Activated gamma-delta T cell (primary cell): ENCODE measurements at places on chromosomes 13 and 19.

GRCh38 chr13:76329866-76330580 is 556.2 kb downstream of the KCTD12 start:
- no peak for DNase-seq

- no peak for DNase-seq
Observed at GRCh38 chr19:54030895-54031586, 32.7 kb downstream of the VSTM1 start.

DNA sequence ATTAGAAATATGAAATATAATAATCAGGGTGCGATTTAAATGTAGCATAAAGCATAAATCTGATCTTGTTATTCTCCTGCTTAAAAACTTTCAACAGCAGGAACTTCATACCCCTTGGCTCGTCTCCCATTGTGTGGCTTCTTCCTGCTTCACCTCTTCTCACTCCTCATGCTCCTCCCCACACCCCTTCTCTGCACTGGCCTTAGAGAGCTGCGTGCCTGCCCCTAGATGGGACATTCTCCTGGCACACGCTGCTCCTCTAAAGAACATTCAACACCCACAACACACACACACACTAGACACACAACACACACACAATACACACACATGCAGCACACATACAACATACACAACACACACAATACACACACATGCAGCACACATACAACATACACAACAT is 104.6 kb upstream of the RAP2A start:
- DNase-seq = no peak

- no peak for DNase-seq
Observed at GRCh38 chr13:113109151-113110047, 3.8 kb downstream of the F7 start.

DNA sequence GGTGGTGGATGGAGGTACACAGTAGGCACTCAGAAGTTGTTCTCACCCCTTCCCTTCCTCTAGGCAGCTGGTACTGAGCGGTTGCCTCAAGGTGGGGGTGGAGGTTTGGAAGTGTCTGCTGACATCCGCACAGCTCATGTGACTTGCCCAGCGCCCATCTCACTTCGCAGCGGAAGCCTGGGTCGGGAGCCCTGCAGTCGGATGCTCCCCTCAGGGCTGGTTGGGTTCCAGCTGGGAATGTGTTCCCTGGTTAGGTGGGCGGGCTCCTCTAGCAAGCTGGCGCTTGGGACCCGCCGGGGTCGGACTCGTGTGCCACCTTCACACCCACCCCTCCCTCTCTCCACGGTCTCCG is 10.2 kb downstream of the PPP1R37 start:
- no peak for DNase-seq

DNA sequence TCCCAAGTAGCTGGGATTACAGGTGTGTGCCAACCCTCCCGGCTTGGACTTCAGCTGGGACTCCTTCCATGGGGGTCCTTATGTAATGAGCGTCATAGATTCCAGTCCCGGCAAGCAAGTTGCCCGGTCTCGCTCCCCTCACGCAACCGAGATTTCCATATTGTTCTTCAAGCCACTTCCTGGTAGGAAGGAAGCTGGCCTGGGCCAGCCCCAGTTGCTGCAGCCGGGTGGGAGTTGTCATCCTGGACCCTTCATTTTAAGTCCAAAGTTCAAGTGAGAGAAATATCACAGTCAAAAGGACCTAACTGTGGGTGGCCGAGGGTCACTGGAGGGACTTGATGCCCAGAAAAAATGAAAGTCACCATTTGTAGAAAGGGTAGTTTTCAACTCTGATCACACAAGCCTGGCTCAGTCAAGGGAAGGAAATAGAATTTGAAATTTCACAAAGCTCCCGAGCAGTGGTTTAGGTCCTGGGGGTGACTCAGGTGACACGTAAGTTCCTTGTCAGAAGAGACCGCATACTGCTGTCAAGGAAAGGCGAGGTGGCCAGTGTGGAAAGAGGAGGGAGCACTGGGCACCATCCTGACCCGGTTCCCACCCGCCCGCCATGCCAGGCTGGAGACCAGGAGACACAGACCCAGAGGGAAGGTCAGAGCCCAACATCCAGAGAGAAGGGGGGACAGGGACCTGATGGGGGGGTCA is 5.3 kb downstream of the FGF21 start:
- DNase-seq = no peak

DNA sequence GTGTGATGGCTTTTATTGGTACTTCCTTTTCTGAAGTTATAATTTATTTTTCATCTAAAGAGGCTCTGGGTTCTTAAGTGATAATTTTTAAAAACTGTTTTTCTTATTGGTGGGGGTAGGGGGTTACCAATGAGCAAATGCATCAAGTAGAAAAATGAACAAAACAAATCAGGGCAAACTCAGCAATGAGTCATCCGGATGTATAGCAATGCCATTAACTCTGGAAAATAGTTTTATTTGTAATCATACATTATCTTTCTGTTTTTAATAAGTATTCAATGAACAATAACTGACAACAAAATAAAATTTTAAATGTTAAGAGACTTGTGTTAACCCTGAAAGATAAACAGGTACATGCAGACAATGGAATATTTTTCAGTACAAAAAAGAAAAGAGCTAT is 67.6 kb downstream of the UFM1 start:
- no peak for DNase-seq

DNA sequence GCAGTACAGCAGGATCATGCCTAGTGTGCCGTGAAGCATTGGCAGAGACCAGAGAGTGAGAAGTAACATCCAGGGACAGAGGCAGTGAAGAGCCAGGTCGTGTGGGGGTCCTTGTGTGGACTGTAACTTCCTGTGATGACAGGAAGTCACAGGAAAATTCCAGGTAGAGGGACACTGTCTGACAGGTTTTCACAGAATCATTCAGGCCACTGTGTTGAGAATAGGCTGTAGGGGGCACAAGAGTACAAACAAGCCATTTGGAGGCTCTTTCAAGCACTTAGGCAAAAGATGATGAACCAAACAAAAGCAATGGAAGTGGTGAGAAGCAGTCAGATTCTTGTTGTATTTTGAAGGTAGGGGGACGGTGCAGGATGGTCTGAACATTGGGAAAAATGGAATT is 46.4 kb downstream of the N4BP2L1 start:
- DNase-seq = no peak

DNA sequence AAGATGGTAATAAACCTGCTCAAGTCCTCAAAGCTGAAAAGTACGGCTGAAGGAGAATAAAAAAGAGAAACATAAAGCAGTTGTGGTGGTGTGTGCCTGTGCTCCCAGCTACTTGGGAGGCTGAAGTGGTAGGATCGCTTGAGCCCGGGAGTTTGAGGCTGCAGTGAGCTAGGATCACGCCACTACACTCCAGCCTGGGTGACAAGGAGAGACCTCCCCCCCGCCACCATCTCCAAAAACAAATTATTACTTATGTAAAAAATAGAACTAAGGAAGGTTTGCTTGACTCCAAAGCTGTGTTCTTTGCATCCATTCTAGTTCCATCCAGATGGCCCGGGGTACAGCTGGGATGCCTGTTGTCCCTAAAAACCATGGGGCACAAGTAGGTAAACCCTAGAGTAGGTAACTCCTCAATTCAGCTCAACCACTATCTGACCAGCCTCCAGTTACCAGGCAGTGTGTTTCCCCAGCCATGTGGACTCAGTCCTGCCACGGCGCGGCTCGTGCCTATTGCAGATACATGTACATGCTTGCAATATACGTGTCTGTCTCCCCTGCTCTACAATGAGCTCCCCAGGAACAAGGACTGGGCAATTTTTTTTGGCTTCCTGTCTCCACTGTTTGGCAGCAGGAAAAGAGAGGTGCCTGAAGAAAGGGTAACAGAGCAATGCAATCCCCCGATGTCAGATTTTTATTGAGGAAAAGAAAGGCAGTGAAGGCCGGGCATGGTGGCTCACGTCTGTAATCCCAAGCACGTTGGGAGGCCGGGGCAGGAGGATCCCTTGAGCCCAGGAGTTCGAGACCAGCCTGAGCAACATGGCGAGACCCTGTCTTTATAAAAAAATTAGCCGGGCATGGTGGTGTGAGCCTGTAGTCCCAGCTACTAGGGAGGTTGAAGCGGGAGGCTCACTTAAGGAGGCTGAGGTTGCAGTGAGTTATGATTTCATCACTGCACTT is 101.3 kb downstream of the GNG7 start:
- no peak for DNase-seq

- DNase-seq = no peak
Observed at GRCh38 chr19:37989855-37990254, 82.8 kb downstream of the SIPA1L3 start.

DNA sequence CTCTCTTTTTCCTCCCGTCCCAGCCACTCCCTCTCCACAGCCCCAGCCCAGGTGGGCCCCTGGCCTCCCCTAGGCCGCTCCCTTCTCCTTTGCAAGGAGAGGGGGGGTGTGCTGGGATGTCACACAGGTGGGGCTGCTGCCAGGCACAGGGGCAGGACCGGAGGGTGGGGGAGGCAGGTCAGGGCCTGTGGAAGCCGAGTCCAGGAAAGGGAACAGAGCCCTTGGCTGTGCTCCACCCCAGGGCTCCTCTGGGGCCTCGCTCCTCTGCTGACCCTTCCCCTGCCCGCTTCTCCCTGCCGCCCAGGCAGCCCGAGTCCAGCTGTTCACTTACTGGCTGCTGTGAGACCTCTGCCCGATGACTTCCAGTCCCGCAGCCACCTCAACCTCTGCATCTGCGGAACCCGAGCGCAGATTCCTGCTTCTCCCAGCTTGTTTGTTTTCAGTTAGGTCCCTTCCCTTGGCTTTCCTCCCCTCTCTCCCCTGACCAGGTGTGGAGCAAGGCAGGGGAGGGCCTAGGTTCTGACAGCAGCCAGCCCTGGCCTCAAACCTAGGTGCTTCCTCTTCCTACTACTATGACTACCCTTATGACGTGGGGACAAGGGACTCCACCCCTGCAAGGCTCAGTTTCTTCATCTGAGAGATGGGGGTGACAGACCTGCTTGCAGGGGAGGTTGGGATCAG is 850 bp upstream of the KLK11 start:
- DNase-seq = no peak

DNA sequence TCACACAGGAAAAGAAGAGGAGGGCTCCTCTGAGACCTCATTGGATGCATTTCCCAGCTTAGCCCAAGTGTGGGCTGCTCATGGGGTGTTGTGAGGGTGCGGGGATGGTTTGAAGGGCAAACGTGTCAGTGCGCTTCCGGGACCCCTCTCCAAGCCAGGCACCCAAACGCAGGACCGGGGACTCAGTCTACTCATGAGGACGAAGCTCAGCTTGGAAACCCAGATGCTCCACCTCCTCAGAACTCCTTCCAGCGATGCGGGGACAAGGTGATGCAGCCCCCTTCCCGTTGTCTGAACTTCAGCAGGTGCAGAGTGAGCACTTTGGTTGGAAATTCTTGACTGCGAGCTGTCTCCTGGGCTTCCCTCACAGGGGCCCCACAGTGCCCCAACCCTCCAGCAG is 33.1 kb upstream of the MTIF3 start:
- DNase-seq = no peak

DNA sequence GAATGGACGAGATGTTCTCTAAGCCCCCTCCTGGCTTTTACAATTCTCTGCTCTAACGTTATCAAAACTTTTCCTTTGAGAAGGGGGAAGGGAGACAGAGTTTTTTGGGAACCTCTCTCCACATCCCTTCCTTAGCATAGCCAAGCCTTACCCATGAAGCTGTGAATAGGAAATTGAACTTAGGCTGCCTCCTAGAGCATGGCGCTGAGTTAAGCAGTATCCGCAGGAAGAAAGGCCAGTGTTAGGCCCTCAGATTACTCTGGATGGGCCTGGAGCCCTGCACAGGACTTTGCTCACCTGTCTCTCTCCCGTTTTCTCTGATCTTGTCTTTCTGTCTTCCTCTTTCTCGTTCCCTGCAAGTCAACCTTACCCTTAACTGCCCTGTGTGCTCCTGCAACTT is 39.6 kb downstream of the CYP2B6 start:
- DNase-seq = no peak

DNA sequence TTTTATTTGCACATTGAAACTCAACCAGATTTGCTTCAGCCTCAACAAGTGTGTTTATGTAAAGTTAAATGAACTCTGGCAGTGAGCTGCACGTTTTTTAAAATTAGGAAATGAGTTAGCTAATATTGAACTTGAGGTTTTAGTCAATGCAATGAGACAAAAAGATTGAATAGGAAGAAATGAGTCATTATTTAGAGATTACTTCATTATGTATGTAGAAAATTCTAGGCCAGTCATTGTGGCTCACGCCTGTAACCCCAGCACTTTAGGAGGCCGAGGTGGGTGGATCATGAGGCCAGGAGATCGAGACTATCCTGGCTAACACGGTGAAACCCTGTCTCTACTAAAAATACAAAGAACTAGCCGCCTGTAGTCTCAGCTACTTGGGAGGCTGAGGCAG is 22.8 kb upstream of the CD70 start:
- no peak for DNase-seq

- DNase-seq = no peak
Observed at GRCh38 chr19:38944981-38945506, 14.3 kb downstream of the MRPS12 start.

- DNase-seq = no peak
Observed at GRCh38 chr13:40982772-40983171, 36.3 kb downstream of the ELF1 start.
